ENCODE measurements at places on chromosomes 1 and 21.

GRCh38 chr1:4452701-4453100, 201.7 kb upstream of the AJAP1 start:
- no peak for DNase-seq

DNA sequence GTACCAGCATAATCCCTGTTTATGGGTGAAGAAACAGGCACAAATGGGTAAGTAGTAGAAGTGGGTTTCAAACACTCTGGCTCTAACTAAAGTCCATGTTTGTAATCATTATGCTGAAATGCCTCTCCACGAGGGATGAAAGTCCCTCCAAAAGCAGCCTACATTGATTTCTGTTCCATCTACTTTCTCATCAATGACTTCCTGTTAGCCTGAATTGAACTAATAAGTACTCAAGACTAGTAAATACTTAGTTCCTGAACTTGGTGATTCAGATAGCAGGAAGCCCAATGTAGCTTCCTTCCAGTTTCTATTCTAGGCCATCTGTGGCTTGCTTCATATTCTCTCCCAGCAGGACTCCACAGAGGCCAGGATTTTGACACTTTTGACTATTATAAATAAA, 11.3 kb upstream of the BACH1 start:
- no peak for DNase-seq

DNA sequence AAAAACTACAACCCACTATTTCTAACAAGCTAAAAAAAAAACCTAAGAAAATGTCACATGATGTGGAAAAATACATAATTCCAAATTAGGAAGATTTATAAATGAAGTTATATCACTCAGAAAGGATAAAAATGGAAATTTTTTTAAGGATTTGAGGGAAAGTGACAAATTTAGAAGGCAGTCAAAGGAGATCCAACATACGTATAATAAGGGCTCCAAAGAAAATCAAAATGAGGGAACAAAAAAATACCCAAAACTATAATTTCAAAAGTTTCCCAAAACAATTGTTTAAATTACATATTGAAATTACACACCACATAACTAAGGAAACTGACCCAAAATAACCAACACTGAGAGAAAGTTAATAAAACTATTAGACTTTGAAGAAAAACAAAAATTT, 381.1 kb upstream of the KAZN start:
- no peak for DNase-seq

DNA sequence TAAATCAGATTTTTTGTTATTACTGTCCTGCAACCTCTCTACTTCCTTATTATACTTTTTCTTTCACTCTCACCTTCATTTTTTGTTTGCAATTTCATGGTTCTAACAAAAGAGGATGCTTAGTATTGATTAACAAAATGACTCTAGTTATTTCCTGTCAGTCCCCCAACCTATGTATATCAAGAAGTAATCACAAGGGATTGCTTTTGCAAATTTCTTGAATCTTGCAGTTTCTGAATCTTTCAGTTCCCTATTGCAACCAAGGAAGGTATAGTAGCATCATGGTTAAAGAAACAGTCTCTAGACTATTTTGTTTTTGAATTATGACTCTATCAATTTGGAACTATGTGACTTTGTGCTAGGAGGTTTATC, 446.9 kb downstream of the NEGR1 start:
- DNase-seq, result no peak

DNA sequence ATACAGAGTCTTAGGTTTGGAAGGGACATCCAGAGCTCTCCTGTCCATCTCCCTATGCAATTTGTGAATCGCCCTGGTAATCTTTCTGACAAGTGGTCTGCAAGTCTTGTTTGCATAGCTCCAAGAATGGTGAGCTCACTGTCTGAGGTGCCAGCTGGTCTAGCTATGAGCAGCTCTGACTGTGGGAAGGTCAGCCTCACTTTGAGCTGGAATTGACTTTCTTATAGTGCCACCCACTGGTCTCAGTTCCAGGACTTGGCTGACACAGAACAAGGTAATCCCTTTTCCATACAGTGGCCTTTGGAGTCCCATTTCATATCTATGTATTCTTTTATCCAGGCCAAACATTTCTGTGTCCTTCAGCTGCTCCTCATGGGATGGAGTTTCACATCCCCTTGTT, 95.6 kb upstream of the C8B start:
- DNase-seq, result no peak

GRCh38 chr1:238232084-238232710, 341.5 kb upstream of the ZP4 start:
- no peak for DNase-seq

DNA sequence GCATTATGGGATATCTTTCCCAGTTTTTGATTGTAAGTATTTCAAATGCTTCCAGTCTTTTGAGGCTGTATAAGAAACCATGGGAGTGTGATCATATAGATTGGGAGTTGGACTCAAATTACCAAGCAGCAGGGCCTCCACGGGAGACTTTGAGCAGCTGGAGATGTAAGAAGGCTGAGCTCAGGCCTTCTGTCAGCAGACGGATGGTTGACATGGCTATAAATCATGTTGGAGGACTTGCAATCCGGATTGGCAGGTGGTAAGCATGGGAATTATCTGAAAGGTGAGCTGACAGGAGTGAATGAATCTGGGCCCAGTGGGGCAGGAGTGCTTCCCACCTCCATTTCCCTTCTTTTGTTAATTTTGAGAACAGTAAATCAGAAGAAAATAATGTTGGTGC, 83.2 kb upstream of the PPM1J start:
- DNase-seq, result no peak
